ENCODE measurements at places on chromosomes 16 and 17.

- peak; percentile 29 for DNase-seq
Measured at GRCh38 chr17:77681861-77682260, 276.6 kb upstream of the TNRC6C start.

DNA sequence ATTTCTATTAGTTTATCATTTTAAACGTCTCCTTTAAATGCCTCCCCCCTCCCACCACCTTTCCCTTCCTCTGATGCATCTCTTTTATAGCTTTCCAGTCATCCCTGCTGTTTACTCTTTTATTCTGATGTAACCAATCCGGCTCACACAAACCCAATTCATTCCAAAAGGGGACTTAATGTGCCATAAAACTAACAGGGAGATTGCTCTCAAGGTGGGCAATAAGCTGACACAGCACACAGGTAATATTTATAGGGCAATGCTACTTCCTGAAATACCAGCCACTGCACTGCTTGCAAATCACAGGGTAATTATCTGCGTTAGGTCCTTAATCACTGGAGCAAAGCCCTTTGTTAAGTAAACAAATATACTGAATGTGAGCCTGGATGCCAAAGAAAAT is 23.3 kb upstream of the CA10 start:
- no peak for DNase-seq

DNA sequence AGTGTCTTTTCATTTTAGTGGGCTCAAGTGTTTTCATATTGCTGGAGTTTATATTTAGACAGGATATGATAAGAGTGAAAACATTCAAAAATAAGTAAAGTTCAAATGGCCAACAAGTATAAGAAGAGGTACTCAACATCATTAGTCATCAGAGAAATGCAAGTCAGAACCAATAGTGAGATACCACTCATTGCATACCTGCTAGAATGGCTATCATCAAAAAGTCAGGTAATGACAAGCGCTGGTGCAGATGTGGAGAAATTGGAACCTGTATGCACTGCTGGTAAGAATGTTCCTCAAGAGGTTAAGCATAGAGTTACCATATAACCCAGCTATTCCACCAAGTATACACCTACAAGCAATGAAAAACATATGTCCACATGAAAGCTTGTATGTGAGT is 87.8 kb downstream of the WNT3 start:
- DNase-seq = no peak

GRCh38 chr17:13182854-13183253 is 165.0 kb upstream of the ELAC2 start:
- DNase-seq = no peak

DNA sequence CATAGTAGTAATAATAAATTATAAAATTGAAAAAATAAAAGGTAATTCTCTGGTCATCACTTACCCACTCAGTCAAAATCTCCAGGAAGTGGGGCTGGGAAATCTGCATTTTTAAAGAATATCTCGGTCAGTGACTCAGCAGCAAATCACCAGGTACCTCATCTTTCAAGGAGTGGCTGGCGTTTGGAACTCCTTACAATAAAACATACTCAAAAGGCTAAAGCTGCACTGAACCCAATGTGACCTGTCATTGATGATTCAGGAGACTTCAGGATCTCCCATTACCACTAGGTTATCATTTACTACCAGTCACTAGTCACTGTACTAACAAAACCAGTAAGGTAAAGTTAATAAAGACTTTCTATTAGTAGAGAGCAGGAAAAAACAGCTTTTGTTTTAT is 21.5 kb upstream of the RFFL start:
- peak; percentile 60 for DNase-seq

GRCh38 chr16:23784811-23785447 is 30.1 kb downstream of the CHP2 start:
- no peak for DNase-seq

DNA sequence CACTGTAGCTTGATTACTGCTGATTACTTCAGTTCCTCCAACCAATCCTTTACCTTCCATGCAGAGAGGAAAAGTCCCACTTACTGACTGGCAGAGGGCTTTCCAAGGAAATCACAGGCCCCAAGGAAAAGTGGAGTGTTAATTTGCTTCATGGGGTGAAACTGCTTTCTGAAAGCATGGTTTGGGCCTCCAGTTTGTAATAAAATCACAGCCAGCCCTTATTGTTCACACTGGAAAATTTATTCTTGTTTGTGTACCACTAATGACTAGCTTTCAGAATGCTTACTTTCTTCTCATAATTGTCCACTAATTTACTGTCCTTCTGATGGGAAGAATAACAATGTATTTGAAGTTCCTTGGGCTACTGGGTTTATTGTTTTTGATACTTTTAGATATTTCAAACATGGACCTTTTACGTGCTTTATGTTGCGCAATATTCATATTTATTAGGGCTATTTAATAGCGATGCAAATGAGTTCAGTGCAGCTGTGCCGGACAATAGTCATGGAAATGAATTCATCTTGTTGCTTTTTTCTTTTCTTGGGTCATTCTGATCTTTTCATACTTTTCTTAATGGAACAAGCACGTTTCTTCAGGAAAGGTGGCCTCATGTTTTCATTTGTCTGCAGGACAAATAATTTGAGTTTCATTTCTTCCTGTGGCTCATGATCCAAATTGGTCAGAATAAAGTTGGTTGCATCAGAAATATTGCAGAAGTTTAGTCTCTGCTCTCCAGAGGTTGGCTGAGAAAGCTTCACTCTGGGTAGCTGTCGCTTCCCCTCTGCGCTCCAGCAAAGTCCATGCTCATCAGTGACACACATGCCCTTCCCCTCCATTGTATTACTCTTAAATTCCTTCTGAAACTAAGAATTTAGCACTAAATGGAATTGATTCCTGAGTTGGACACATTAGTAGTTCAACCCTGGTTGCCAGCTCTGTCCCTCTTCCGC is 128.7 kb downstream of the PRKCA start:
- no peak for DNase-seq

- DNase-seq = peak; percentile 81
Measured at GRCh38 chr17:68089881-68090280, 54.3 kb downstream of the KPNA2 start.

- DNase-seq = peak; percentile 84
Measured at GRCh38 chr17:76554131-76554530, 14.3 kb downstream of the PRCD start.

DNA sequence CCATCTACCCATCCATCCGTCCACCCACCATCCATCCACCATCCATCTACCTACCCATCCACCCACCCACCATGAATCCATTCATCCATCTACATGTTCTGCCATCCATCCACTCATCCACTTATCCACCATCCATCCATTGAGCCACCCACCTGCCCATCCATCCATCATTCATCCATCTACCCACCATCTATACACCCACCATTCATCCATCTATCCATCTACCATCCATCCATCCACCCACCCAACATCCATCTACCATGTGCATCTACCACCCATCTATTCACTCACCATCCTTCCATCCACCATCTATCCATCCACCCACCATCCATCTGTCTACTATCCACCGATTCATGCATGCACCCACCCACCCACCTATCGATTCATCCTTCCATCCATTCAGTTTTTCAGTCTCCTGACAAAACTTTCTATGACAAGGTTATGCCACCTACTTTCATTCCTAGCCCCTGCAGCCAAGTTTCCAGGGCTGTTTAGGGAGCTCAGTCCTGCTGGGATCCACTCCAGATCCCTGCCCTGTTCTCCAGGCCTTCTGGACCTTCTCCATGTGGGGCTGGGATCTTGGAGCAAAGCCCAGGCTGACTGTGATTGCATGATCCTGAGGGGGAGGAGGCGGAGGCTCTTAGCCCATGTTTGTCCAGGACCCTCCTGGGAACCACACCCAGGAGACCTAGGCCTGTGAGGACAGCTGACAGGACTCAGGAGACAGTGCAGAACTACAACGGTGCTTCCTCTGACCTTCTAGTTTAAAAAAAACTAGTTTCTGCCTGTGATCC is 27.4 kb downstream of the BCO1 start:
- DNase-seq = peak; percentile 72

DNA sequence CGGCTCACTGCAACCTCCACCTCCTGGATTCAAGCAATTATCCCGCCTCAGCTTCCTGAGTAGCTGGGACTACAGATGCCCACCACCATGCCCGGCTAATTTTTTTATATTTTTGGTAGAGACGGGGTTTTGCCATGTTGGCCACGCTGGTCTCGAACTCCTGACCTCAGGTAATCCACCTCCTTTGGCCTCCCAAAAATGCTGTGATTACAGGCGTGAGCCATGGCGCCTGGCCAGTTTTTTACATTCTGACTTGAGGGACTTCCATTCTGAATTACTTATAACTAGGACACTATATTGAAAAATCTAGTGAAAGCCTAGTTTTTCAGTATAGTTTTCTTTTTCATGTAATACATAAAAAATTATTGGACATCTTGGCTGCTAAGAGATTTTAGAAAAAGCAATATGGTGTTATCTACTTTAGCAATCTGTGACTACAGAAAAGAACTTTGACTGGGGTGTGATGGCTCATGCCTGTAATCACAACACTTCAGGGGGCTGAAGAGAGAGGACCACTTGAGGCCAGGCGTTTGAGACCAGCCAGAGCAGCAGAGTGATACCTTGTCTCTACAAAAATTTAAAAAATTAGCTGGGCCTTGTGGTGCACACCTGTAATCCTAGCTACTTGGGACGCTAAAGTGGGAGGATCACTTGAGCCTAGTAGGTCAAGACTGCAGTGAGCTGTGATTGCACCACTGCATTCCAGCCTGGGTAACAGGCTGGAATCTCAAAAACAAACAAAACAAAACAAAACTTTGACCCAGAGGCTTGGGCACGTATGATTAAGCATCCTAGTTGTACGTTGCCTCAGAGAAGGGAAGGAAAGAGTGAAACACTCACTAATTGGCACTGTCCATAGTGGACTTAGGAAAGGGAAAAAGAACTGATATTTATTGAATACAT is 26.8 kb upstream of the GOSR1 start:
- peak; percentile 14 for DNase-seq

DNA sequence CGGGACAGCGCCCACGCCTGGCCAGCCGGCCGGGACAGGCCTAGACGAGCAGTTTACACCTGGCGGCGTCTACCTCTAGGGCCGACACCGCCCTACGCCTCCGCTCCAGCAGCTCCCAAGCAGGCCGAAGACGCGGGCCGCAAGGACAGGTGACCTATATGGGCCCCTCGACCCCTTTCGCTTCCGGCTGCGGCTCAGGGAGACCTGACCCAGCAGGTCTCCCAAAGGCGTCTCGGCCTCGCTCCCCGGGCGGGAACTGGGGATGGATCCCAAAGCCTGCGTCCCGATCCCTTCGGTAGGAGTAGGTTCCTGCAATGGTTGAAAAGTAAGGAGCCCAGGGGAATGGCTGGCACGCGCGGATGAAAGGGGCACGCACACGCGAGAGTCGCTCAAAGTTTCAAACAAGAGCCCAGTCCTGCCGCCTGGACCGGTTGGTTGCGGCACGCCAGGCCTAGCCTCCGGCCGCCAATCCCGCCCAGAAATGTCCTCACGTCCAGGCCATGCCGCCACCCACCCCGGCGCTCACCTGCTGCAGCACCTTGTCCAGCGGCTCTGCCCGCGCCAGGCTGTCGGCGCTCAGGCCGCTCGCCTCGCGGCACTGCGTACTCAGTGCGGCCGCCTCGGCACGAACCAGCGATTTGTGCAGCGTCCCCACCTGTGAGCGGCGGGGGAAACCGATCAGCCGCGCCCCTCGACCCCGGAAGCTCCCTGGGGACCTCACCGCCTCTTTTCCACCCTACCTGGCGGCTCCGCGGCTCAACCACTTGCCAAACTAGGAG is 630 bp downstream of the ESRP2 start:
- DNase-seq = peak; percentile 27

GRCh38 chr17:63960430-63960829 is 12.3 kb downstream of the SCN4A start:
- DNase-seq = no peak

DNA sequence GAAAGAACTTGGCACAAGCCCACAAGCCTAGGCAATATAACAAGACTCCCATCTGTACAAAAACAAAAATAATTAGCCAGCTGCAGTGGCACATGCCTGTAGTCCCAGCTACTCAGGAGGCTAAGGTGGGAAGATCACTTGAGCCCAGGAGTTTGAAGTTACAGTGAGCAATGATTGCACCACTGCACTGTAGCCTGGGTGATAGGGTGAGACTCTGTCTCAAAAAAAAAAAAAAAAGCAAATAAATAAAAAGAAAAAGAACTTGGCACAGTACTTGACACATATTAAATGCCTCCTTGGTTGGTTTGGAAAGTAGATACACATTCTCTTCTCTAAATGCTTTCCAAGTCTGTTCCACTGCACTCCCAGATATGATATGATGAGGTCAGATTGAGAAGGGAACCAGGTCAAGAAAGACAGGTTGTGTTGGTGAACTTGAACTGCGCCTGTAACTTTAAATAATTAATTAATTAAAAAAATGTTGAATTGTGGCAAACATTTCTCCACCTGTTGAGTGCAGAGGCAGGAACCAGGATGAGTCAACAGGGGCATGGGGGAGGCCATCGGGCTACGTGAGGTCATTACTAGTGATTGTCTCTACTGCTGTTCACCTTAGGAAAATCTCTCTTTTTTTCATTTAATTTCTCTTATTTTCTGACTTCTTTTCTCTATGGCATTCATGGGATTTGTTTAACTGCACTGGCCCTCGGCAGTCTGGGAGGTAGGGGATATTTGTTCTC is 25.9 kb upstream of the EFCAB13 start:
- no peak for DNase-seq

DNA sequence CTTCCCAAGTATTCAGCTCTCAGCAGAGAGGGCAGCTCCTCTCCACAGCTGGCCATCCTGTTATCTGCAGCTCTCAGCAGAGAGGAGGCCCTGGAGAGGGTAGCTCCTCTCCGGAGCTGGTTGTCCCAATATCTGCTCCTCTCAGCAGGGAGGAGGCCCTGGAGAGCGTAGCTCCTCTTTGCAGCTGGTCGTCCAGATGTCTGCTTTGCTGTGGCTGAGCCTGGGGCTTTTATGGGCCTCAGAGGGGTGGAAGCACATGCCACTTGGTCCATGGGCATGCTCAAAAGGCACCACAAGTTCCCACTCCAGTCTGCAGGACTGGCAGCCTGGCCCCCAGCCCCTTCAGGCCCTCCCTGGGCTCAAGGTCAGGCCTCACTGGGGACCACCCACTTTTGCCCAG is 314.3 kb downstream of the KCNJ2 start:
- no peak for DNase-seq

DNA sequence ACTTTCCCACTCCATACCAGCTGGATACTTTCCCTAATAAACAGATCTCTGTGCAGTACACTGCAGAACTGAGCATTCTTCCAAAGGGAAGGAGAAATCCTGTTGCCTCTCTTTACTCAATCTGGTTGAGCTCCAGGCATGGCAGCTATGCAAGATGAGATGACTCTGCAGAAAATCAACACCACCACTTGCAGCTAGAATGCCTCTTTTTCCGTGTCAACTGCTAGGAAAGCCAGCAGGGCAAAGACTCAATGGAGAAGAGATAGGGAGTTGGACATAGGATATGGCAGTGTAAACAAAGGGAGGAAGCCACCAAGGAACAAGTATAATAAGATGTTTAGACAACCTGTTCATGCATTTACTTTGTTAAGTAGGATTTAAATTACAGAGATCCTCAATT is 40.4 kb upstream of the CORO6 start:
- DNase-seq = peak; percentile 46

DNA sequence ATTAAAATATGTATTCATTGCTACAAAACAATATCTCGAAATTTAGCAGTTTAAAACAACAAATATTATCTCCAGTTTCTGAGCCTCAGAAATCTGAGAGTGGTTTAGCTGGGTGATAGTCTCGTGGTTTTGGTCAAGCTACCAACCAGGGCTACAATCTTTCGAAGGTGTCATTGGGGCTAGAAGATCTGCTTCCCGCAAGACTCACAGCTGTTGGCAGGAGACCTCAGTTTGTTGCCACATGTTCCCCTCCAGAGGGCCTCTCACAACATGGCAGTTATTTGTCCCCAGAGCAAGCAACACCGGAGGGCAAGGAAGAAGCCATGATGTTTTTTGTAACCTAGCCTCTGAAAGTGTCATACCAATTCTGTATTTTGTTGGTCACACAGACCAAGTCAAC is 12.0 kb upstream of the BCAS3 start:
- DNase-seq = no peak
